Stimulated activated CD4-positive, alpha-beta T cell treated with anti-CD3 and anti-CD28 coated beads, Interleukin-1b, Interleukin-23, amount 100 ng/mL, for 4 hours (primary cell): ENCODE measurements at places on chromosomes 12 and 14.
A peak's percentile ranks its signal among the peaks of the same experiment; 100 is the strongest.

DNA sequence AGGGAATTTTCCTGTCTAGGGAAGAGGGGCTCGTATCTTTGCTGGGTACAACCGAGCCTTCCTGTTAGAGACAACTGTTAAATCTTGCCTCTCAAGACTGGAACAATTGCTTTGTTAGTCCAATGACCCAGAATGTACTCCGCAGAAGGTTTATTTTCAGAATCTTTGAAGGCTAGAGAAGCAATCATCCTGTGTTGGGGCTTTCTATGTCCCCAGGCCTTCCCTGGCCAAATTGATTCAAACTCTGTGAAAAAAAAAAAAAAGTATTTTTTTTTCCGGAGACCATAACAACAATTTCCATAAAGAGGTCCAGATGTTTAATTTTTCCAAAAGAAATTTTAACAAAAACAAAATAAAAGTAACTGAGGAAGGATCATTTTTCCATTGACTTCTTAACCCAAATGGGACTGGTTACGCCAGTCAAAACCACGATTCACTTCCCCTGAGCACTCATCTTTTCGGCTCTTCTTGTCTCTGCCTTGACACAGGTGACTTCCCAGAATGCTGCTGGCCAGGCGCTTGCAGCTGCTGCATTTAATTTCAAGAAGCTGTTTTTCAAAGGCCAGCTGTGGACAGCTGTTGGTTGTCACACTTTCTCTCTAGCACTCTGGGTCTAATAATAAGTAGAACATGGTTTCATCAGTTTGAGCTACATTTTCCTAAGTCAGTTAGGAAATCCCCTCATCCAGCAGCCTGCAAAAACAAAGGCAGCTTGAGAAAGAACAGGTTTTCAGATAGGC lies 81.6 kb upstream of the MANSC4 start:
- DNase-seq = no peak

DNA sequence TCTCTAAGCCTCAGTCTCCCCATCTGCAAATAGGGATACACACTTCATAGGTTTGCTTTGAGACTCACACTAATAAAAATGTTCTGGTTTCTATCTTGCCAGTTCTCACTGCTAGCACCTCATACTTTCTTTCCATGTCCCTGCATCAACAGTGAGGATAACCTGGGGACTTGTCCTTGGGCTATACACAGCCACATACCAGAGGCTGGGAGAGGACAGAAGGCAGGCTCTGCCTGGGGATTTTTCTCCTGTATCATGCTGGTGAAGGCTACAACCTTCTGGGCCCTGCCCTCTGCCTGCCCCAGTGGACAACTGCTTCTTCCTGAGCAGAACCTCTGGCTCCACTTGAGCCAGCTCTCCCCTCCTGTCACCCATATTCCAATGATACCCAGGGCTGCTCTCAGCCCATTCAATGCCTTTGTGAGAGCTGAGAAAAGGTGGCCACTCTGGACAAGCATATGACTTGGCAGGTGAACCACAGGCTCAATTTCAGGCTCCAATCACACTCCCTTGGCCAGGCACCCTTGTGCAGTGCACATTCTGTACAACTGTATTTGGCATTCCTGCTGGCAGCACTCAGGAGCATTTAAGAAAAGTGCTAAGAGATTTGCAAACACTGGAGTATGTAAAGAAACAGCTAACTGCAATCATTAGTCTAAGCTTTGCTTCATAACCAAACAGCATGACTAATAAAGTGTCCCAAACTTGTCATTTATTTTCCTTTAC lies 135.8 kb upstream of the VRK1 start:
- no peak for DNase-seq

DNA sequence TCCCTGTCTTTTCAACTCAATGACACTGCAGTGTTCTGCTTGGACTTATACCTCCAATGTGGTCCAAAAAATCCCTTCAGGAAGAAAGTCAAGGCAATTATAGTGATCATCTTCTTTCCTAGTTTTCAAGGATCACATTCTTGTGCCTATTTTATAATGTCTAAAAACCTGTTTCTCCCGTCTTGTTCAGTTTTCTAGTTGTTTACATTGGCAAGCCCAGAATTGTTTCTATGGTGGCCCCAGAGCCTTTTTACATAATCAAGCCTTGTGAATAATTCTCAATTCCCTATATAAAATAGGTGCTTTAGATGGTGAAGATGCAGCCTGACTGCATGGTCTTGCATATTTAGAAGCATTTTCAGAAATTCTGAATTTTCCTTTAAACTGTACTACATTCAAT lies 14.5 kb upstream of the LDHB start:
- no peak for DNase-seq

DNA sequence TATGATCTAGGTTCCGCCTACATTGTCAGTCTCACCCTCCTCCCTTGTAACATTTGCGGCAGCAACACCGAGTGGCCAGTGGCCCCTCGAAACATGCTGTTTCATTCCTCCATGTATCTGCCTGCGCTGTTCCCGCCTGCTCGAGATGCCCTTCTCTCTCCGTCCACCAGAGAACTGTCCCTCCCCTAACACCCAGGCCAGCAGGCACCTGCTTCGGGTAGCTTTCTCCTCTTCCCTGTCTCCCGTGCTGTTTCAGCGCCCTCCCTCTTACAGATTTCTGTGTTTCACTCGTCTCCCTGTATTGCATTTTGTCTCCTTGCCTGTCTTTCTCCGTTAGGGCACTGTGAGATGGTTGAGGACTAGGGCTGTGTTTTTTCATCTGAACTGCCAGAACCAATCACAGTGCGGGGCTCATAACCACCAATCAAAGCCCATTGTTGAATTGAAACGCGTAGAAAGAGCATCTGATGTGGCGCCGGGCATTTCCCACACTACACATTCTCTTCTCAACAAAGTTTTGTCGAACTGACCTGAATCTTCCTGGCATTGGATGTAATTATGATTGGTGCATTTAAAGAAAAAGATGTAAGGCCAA lies 40.9 kb upstream of the ELK3 start:
- DNase-seq = no peak

GRCh38 chr14:71135911-71136310 lies 228.7 kb downstream of the PCNX1 start:
- no peak for DNase-seq

DNA sequence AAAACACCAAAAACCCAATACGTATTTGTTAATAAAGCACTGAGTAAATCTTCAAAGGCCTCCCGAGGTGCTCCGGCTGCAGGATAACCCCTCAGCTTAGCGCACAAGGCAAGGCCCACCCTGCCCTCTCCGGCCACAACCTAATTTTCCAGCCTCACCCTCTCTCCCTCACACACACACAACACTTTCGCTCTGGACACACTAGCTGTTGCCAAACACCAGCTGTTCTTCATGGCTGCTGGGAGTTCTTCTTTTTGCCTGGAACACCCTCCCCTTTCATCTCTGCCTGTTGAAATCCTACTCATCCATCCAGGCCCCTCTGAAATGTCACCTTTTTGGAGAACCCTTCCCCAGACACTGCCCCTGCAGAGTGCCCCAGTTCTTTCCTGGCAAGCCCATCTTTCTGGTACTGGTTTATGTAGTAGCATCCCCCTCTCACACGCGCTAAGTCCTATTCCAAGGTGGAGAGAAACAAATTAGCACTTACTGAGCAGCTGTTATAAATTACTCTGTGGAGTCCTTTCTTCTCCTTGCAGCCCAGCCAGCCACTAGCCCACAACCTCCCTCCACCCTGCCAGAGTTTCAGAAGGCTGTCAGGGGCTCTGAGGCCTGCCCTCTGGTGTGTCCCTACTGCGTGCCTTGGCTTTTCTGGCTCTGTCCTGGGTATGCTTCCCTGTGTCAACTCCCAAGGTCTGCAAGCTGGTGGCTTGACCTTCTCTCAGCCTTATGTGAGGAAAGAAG lies 805 bp upstream of the CRACR2A start:
- DNase-seq = no peak

- no peak for DNase-seq
Measured at GRCh38 chr12:29103539-29103974, 45.5 kb upstream of the FAR2 start.

DNA sequence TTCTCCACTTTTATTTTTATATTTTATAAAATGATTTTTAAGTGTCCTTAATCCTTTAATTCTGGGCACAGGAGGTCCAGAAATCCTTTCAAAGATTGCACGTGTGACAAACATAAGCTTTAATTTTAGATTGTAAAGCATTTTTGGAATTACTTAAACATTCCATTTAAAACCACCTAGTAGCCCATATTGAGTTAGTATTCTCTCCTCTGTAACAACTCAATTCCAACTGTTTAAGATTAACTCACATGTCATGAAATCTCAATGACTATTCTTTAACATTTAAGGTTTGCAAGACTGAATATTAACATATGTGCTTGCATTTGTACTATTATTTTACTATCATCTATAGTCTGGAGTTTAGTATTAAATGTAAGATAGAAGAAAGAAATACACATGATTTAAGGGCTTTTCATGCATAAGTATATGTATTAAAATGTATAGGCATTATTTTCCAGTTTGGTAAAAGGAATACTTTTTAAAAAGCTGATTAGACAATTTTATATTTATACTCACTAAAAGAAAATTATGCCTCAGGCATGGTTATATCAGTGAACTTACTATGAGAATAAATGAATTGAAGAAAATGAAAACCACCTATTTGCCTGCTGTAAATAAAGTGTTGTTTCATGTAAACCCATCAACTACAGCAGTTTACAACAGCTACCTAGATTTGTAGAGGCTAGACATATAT lies 776.9 kb downstream of the SLC6A15 start:
- no peak for DNase-seq

GRCh38 chr14:31559939-31560338 lies 1.3 kb upstream of the NUBPL start:
- DNase-seq = no peak

GRCh38 chr14:31232081-31232480 lies 24.5 kb upstream of the HECTD1 start:
- no peak for DNase-seq

DNA sequence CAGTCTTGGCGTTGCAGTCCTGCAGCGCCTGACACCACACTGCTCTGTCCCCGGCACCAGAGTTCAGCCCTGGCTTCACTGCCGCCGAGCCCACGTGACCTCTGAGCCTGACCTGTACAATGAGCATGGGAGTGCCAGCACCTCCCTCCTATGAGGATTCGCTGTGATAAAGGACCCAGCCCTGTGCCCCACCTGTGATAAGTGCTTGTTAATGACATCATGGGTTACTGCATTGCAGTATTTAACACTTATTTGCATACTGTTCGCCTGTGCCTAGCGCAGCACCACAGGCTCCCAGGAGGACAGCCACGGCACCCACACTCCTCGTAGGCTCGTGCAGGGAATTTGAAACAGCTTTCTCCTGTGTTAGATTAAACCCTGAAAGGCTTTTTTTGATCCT lies 118.2 kb upstream of the GSC start:
- no peak for DNase-seq

- DNase-seq = no peak
Measured at GRCh38 chr14:104598039-104598909, 6.3 kb downstream of the TMEM179 start.

- DNase-seq = peak; percentile 37
Measured at GRCh38 chr12:48795550-48796455, 6.9 kb upstream of the ADCY6 start.

GRCh38 chr12:119444462-119445044 lies 110.0 kb downstream of the CCDC60 start:
- peak; percentile 13 for DNase-seq

DNA sequence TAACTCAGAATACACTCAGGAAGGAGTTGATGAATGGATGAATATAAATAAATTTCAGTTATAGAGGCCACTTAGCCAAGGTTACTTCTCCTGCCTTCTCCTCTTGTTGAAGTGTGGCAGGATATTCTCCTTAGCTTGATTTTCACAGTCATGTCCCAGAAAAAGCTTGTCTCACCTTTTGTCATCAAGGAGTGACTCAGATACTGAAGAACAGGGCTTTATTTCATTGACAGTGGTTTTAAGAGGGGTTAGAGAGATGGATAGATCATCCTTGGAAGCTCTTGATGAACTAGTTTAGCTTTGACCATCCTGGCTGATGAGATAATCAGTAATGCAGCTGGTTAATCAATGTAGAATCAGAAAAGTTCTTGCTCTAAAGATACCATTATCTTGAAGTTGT lies 35.0 kb upstream of the CFAP54 start:
- DNase-seq = no peak

DNA sequence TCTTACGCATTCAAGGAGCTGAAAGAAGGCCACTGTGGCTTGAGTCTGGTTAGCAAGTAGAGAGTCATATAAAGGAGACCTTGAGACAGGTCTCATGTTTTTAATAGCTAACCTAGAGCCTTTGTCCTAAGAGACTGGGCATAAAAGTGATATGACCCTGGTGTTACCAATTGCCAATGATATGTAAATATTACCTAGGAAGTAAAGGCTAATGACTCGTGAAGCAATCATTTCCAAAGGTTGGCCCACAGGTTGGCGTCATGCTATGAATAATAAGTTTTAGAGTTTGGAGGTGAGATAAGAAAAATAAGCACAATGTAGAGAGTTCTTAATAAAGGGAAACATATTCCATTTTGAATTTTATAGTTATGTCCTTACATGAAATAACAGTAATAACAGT lies 116.6 kb upstream of the PLEKHA5 start:
- no peak for DNase-seq

- DNase-seq = no peak
Measured at GRCh38 chr14:59482541-59483331, 1.5 kb downstream of the L3HYPDH start.

- peak; percentile 30 for DNase-seq
Measured at GRCh38 chr14:105193916-105194782, 13.0 kb upstream of the NUDT14 start.

DNA sequence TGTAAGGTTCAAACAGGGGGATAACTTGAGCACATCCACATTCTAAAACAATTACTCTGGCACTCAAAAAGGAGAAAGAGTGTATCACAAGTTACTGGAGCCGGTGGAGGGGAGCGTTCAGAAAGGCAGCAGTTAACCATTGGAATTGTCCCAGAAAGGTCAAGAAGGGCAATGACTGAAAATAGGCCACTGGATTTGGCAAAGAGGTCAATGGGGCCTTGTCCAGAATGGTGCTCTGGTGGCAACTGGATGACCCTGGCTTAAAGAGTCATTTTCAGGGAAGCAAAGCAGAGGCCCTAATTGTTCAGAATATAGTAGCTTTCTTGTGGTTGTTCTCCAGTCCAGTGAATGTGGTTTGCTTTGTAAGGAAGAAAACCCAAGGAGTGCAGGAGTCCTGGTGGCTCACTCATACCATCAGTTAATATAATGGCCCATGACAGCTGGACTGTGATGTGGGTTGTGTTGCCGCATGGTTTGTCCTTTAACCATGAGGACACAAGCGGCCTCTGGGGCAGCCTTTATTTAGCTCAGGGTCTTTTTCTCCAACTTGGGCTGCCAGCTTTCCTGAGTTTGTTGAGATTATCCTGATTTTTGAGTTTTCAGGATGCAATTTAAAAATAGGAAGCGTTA lies 142.8 kb upstream of the PELI2 start:
- DNase-seq = no peak

DNA sequence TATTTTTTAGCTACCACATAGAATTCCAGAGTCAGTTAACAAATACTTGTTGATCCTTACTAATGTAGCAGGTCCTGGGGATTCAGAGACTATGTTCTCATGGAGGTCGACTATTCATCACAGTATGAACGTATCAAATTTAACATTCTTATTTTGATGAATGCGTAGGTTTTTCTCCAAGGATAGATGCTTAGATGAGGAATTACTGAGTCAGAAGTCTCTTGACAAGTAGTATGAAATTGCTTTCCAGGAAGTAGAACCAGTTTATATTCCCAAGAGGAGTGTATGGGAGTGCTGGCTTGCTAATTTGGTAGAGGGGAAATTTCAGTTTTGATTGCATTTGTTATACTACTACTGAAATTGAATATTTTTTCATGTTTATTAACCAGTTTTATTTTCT lies 42.8 kb upstream of the CRADD start:
- no peak for DNase-seq
